ENCODE measurements at places on chromosomes 1 and 21.

GRCh38 chr1:207818971-207819451 lies 67.2 kb downstream of the CD46 start:
- no peak for DNase-seq

DNA sequence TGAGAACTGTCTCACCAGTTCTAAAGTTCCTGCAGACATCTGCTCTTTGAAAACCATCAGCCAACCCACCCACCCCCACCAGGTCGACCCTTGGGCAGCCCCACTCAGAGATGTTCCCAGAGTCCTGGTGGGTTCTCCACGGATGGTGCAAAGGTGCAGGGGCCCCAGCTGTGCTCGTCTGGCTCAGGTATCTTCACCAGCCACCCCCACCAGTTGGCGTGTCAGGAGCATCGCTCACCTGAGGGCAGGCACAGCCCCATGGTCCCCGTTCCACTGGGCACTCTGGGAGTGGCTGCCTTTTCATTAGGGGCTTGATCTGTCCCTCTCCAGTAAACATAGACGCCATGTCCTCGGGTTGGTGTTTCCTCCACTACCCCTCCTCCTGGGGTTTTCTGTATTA lies 70.5 kb downstream of the UMODL1 start:
- no peak for DNase-seq

DNA sequence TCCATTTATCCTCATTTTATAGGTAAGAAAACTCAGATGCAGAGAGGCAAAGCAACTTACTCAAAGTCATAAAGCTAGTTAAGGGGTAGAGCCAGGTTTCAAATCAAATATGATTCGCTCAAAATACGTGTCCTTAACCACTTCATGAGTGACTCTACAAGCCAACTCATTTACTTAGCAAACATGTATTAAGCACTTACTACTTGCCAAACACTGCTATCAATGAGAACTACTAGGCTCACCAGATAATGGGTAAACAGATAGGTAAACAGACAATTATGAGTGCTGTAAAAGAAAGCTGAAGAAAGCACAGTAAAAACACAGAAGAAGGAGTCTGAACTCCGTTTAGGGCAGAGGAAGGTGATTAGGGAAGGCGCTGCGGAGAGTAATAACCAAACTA lies 65.9 kb downstream of the WDR64 start:
- DNase-seq = no peak

DNA sequence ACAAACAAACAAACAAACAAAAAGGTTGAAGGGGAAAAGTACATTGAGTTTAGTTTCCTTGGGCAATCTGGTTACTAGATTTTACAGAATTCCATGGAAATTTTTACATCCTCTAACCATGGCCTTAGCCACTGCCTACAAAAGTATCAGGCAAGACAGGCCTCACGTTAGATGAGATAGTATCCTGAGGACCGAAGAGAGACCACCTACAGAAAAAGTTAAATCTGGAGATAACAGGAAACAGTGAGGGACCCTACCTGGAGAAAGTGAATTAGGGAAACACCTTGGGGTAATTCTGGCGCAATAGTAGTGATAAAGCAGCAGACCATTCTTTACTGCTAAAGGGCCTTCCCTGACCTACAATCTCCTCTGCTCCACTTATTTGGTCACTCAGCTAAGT lies 8.7 kb downstream of the RAB29 start:
- no peak for DNase-seq

DNA sequence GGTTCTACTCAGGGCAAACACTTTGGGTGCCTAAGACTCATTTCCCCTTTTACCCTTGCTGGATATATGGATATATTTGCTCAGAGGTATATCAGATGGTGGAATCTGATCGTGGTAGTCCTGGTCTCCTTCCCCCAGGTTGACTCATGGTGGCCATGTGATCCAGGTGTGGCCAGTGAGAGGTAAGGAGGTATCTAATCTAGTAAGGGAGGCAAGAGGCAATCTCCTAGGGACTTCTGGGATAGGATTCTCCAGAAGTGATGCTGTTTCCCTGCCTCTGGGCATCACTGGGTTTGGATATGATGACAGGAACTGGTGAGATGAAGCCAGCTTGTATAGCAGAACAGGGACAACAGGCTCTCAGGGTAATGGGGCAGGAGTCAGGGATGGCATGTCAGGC lies 8.5 kb upstream of the DENND2D start:
- DNase-seq = no peak

DNA sequence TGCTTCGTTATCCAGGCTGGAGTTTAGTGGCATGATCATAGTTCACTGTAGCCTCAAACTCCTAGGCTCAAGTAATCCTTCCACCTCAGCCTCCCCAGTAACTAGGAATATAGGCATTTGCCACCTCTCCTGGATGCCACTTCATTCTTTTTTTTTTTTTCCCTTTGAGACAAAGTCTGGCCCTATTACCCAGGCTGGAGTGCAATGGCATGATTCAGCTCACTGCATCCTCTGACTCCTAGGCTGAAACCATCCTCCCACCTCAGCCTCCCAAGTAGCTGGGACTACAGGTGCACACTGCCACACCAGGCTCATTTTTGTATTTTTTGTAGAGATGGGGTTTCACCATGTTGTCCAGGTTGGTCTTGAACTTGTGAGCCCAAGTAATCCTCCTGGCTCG lies 19.3 kb downstream of the OSBPL9 start:
- DNase-seq = no peak
